ENCODE measurements at places on chromosomes 7 and 10. TPM values are rescaled to one million over a fixed set of nuclear protein-coding genes. Genes with fewer than 3 reads are reported as not detected.

TRUB1 gene
- total RNA-seq: 14.3 TPM

NXPH1 gene
- not detected for total RNA-seq

CALCR gene
- total RNA-seq: not detected

VAX1 gene
- not detected for total RNA-seq

LIPF gene
- not detected for total RNA-seq

SLC29A3 gene
- 4.6 TPM for total RNA-seq

HSPA12A gene
- 17.2 TPM for total RNA-seq

PLXNA4 gene
- 10.5 TPM for total RNA-seq

TMEM130 gene
- total RNA-seq: 3.0 TPM

ARHGEF35 gene
- 2.9 TPM for total RNA-seq

UPK3B gene
- 3.9 TPM for total RNA-seq

CTAGE6 gene
- not detected for total RNA-seq

CARD11 gene
- 0.14 TPM for total RNA-seq

PRSS37 gene
- not detected for total RNA-seq

All from sigmoid colon (tissue), 7 donors.